ENCODE measurements at places on chromosomes 7 and 10. TPM values are rescaled to one million over a fixed set of nuclear protein-coding genes. Genes with fewer than 3 reads are reported as not detected.

GRCh38 chr7:85290269-85290668 is 103.4 kb upstream of the SEMA3D start:
- DNase-seq: no peak

DNA sequence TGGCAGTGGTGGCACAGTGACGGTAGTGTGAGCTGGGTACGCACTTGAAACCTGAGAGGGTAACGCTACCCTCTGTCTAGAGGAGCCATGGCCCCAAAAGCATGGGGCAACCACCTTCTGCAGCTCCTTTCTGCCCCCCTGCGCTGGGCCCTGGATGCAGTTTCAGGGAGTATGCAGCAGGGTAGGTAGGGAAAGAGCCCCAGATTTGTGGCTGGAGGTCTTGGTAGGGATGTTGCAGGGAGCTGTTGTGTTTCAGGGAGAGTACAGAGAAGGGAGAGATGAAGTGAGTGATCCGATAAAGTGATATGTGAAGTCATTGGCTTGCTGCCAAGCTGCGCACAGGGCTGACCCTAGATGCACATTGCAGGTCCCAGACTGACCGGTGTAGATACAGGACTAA is 2.7 kb upstream of the PGAM2 start:
- DNase-seq: no peak

- DNase-seq: no peak
Observed at GRCh38 chr7:92427193-92427592, 20.1 kb upstream of the GATAD1 start.

- DNase-seq: no peak
Observed at GRCh38 chr7:19117870-19118608, 603 bp upstream of the TWIST1 start.

GRCh38 chr10:116201011-116201410 is 72.0 kb downstream of the GFRA1 start:
- no peak for DNase-seq

FAM13C gene
- not detected for polyA plus RNA-seq

Data from small intestine (tissue), 16 donors.